Smooth muscle cell of the umbilical artery (primary cell): ENCODE measurements at places on chromosomes 4 and X. TPM values are rescaled to one million over a fixed set of nuclear protein-coding genes. Genes with fewer than 3 reads are reported as not detected.

The JAKMIP1 gene
- total RNA-seq: 0.30 TPM in 1 of 2 replicates, not detected in the other

The TMEM35A gene
- total RNA-seq: 4.2 and 10.1 TPM in 2 replicates

The CXCL11 gene
- total RNA-seq: not detected in 2 replicates

The SLC9B1 gene
- 0.51 and 0.89 TPM in 2 replicates for total RNA-seq

The MAOA gene
- total RNA-seq: 2.1 and 3.9 TPM in 2 replicates

The UGT2A1 gene
- total RNA-seq: not detected in 2 replicates

The LONRF3 gene
- total RNA-seq: 0.28 and 0.59 TPM in 2 replicates

The DCX gene
- not detected in 2 replicates for total RNA-seq

The CHM gene
- total RNA-seq: 23.2 and 25.2 TPM in 2 replicates

The ZNF718 gene
- total RNA-seq: 3.0 and 6.0 TPM in 2 replicates

The ZCCHC12 gene
- total RNA-seq: not detected in 2 replicates

The H2BW2 gene
- total RNA-seq: not detected in 2 replicates

The IQCM gene
- total RNA-seq: not detected in 2 replicates

The FDCSP gene
- 0.59 TPM in 1 of 2 replicates, not detected in the other for total RNA-seq

The DMD gene
- total RNA-seq: 18.1 and 34.9 TPM in 2 replicates

The GYPE gene
- total RNA-seq: 0.30 and 0.37 TPM in 2 replicates

The F8A3 gene
- 0.78 and 2.1 TPM in 2 replicates for total RNA-seq

The GPR50 gene
- not detected in 2 replicates for total RNA-seq

The CYLC1 gene
- total RNA-seq: not detected in 2 replicates

The FAM47A gene
- not detected in 2 replicates for total RNA-seq
